ENCODE measurements at places on chromosomes 11 and 22. TPM values are rescaled to one million over a fixed set of nuclear protein-coding genes. Genes with fewer than 3 reads are reported as not detected.

- DNase-seq: peak; percentile 55
Measured at GRCh38 chr11:111631666-111632039, 29.4 kb downstream of the SIK2 start.

DNA sequence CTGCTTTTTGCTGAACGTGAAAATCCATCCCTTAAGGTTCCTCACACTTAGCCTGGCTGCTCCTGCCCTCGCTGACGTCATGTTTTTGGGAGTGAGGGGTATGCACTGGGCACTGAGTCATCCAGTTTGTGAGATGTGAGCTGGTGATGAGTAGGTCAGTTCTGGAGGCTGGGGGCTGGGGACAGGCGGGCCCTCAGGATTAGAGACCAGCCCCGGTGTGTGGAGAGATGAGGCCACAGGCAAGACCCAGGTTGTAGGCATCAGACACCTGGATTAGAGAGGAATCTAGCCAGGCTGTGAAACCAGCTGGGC lies 9.2 kb downstream of the KCNC1 start:
- peak; percentile 43 for DNase-seq

GRCh38 chr11:12432507-12432906 lies 55.1 kb downstream of the PARVA start:
- no peak for DNase-seq

DNA sequence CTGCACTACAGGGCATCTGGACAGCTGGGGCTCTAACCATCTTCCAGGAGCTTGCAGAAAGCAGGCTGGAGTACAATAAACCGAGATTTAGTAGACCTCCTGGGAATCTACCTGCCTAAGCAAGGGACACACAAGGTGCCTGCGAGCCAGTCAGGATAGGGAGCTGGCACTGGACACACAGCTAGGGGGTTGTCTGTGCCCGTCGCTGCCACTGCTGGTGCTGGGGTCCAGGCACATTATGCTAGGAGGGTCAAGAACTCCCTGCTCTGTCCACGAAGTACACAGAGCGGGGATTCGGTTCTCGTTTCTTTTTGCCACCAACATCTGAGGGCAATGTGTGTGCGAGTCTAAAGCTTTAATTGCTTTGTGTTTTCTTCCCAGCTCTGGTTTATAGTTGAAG lies 4.2 kb downstream of the RIC8A start:
- DNase-seq: no peak

Gene LGR4
- total RNA-seq: 14.8 TPM

Gene BUD13
- 11.8 TPM for total RNA-seq
